ENCODE measurements at places on chromosomes 6 and 20.

DNA sequence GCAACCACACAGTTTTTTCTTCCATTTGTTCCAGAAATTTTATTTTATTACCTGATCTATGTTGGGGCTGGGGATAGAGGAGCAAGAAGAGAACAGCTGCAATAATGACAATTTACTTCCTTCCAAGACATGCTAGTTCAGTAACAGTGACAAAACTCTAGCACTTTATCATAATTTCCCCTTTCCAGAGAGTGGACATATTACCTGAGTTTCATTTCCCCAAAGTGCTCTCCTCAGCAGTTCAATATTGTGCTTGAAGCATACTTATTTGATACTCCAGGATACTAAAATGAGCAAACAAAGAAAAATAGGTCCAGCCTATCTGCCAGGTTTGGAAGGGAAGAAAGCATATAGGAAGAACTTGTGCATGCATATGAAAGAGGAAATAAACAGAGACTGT is 157.7 kb downstream of the ID4 start:
- no peak for DNase-seq

DNA sequence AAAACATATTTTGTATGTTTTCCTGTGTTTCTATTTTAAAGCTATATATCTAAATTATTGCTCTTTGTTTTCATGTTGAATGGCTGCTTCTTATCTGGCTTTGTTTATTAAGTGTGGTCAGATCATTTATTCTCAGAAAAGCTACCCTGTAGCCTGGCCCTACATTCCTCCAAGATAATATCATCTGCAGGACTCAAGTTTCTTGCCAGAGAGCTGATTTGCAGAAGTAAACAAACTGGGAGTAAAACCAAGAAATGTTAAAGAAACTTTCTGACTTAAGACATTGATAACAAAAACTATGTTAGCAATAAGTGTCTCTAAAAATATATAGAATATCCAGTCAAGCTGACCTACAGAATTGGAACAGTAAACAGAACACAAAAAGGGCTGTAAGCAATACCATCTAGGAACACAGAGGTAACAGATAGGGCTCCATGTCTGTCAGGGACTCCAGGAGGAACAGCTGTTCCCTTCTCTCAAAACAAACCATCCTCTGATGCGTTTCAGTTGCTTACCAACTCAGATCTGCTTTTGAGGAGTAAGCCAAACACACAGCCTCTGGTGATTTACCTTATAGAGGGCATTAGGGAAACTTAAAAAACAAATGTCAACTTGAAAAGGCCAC is 17.5 kb upstream of the CEP85L start:
- DNase-seq = peak; percentile 64

- no peak for DNase-seq
Observed at GRCh38 chr6:143401636-143402370, 48.7 kb downstream of the ADAT2 start.

- DNase-seq = no peak
Observed at GRCh38 chr6:144148886-144149285, 1.4 kb upstream of the STX11 start.

- no peak for DNase-seq
Observed at GRCh38 chr6:134596191-134596590, 278.3 kb upstream of the SGK1 start.

DNA sequence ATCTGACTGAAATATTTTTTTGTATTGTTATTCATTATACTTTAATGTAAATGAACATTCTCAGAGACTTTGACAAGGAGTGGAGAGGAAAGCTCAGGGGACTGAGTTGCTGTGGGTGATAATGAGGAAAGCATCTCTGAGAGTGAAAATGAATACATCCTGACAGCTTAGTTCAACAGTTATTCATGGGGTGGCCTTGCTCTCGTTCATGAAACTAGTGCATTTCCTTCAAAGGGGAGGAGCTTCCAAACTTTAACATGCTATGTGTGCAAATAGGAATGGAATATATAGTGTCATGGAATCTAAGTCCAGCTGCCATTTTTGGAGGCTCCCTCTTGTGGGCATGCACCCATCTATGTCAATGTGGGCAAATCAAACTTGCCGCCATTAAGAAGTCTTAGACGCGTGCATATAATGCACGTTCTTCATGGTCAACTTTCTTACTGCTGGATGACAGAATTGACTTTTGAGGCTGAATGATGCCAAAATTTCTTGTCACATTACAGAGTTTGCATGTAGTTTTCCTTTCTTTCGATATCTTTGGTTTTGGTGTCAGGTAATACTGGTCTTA is 124.3 kb upstream of the TMEM170B start:
- DNase-seq = no peak

DNA sequence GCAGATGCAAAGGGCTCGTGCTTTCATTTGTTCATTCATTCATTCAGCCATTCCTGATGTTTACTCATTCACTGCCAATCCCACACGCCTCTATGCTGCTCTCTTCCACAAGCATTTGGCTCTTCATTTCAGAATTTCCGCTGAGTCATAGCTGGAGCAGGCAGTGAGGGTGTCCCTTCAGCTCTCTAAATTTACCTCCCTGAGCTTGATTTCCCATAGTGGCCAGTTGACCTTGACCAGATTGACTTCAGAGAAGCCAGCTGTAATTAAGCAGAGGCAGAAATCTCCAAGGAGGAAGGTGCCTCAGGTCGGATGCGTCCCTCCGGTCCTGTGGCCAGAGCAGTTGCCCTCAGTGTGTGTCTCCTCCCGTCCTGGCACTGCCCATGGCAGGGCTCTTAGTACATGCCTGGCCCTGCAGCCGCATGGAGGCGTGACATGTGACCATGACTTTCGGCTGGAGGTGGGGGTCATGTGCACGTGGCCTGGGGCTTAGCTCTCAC is 267.2 kb upstream of the ECI2 start:
- DNase-seq = no peak

GRCh38 chr20:58603721-58604120 is 47.4 kb upstream of the STX16 start:
- DNase-seq = no peak

DNA sequence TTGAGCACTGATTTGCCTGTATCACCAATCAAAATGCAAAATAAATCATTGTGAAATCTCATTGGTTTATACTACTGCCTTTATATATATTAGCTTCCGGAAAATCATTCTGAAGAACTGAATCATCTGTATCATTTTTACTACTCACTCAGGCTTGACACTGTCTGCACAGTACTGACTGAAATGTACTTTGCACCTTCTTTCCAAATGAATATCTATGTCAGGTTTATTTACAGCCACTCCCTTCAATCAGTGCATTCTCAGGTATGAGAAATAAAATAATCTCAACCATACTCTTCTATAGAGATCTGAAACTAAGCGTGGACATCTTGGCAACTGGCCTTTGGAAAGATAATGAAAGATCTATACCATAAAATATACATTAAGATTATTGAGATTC is 2.7 kb downstream of the KHDRBS2 start:
- DNase-seq = no peak

DNA sequence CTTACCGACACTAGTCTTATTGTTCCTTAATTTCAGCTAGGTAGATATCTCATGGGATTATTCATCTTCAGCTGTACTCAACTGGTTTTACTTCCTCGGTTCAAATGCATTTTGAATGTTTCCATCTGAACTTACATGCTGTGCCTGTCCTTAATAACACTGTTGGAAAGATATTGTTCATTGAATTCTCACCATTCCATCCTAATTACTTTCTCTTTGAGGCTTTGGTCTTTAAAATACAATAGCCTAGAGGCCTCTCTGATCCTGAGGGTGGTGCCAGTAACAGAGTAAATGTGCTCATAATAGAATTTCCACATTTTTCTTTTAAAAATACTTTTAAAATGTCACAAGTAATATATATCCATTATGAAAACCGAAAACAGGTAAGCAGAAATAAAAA is 54.0 kb downstream of the IL20RA start:
- DNase-seq = no peak

DNA sequence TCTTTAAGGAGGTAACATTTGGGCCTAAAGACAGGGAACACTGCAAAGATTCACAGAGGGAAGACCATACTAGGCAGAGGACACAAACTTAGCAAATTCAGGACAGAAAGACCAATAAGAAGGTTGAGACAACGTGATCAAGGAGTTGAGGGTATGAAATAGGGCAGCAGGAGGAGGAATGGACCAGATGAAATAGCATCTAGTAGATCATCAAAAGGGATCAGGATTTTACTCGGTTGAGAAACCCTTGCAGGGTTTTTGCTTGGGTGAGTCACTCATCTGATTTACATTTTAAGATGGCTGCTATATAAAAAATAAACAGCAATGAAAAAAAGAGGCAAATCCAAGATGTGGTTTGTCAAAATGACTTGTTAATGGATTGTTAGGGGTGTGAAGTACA is 4.7 kb downstream of the BCLAF1 start:
- DNase-seq = no peak

- DNase-seq = no peak
Observed at GRCh38 chr6:159126590-159126989, 42.6 kb upstream of the FNDC1 start.

DNA sequence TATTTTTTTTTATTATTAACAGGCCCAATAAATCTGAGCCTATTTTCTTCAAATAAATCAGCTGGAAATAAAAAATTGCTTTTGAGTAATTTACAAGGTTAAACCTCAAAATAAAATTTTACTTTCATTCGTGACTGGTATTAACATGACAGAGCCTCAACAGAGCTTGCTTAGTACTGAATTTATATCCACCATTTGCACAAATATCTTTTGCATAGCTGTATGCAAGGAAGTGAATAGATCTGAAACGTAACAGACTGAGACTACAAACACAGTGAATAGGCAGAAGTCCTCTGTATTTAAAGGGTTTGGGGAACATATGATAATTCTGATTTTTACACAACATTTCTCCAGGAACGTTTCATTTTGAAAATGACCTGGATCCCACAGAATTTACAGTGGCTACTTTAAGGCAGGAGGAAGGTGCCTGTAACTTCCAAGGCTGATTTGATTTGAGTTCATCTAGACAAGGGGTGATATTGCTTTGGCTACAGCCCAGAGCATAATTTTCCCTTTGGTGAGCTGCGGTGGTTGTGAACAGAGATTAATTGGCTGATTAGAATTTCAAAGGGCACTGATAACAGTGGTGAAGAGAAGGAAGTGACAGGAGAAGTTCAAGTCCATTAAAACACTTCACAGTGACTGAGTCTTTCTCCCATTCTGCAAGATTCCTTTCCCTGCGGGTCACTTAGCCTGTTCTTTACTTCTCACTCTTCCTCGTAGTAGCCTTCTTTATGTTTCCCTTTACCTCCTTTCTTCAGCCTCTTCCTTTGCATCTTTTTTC is 121.2 kb upstream of the SASH1 start:
- DNase-seq = no peak

- peak; percentile 37 for DNase-seq
Observed at GRCh38 chr6:158589366-158589765, 29.5 kb downstream of the TMEM181 start.

GRCh38 chr20:57025666-57026224 is 240.7 kb downstream of the BMP7 start:
- no peak for DNase-seq

DNA sequence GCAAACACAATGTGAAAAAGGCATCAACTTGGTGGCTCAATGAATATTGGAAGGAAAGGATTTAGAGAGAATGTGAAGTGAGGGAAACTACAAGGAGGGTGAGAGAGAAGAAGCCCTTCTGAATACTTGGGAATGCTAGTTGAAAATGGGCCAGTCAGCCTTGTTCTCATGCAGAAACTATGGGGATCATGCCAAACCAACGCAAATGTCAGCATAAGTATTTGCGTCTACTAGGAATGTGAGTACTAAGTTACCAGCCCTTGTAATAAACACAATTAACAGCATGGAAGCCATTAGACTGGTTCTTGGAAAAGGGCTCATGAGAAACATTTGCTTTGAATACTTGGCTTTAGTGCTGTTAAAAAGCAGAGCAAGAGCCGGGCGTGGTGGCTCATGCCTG is 54.9 kb upstream of the AIG1 start:
- no peak for DNase-seq

DNA sequence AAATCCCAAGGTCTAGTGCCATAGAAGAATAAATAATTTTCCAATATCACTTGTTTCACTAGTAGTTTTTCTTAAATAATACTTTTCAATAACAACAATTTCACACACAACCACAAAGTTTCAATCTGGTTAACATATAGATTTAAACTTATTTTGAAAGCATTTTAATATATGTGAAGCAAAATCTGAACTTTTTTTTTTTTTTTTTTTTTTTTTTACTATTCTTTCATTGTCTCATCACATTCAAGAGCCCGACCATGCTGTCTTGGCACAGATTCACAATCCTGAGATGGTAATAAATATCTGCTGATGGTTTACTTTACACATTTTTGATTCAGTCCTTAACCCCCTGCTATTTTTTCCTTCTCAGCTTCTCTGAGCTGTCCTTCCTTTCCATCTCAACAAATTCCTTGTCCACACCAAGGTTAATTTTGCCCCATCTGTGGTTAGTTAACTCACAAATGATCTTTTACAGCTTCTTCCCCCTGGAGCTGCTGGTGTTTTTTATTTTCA is 262.8 kb downstream of the TMEM242 start:
- DNase-seq = no peak

DNA sequence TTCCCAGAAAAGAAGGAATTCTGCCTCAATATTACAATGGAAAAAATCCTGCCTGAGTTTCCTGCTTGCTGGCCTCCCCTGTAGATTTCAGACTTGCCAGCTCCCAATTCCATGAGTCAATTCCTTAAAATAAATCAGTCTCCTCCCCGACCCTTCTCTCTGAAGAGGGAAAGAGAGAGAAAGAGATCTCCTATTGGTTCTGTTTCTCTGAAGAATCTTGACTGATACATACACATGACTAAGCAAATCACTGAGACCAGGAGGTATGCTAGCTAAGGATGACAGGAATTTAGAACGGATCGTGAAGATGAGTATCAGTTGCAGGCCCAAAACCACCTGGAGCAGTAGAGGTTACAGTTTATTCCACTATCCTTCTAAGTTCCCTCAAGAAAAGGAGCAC is 11.3 kb upstream of the RBM24 start:
- no peak for DNase-seq

DNA sequence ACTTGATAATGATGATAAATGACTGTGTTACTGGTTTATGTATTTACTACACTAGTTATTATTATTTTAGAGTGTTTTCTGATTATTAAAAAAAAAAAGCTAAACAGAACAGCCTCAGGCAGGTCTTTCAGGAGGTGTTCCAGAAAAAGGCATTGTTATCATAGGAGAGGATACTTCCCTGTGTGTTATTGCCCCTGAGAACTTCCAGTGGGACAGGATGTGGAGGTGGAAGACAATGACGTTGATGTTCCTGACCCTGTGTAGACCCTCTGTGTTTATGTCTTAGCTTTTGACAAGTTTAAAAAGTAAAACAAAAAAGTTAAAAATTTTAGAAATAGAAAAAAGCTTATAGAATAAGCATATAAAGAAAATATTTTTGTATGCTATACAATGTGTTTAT is 49.1 kb downstream of the NCOA7 start:
- no peak for DNase-seq

All from NCI-H2171 (cell line).